ENCODE measurements at places on chromosomes 6 and 20.

DNA sequence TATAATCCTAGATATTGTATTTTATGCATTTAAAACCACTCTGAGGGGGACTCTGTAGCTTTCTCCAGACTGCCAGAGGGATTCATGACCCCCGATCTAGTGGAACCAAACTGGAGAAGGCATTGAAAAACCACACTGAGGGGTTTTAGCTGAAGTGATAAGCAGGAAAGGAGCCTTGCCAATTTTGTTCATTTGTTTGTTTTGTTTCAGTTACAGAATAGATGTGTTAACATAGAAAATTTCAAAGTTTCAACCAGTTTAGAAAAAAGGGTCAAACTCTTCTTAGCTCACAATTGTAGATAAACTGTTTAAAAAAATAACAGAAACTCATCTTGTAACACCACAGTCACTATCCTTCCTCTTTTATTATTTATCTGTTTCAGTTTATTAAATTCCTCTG lies 19.8 kb downstream of the TAB2 start:
- DNase-seq: no peak

DNA sequence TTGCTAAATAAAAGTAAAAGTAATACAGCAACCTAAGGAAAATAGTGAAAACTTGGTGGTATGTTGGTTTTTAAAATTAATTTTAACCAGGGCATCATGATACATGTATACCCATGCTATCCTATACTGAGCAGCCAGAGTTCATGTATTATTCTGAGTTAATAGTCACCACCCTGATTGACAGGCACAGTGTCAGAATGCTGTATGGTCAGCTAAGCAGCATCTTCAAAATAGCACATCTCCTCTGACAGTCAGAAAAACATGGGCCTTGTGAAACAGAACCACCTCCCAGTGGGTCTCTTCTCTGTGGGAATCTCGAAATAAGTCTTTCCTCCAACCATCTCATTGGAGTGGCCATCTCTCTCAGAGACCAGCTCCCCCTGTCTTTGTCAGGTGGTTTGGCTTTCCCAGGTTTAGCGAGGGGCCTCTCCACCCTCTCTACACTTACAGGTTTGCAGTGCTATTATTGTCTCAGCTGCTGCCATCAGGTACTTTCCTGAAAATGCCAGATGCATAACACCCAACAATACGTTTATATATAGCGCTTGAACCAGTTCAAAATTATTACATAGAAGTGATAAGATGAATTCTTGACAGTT lies 47.1 kb upstream of the RNF8 start:
- DNase-seq: peak; percentile 15

- DNase-seq: no peak
These were observed 239.8 kb upstream of the SULF2 start for GRCh38 chr20:48025051-48025515.

DNA sequence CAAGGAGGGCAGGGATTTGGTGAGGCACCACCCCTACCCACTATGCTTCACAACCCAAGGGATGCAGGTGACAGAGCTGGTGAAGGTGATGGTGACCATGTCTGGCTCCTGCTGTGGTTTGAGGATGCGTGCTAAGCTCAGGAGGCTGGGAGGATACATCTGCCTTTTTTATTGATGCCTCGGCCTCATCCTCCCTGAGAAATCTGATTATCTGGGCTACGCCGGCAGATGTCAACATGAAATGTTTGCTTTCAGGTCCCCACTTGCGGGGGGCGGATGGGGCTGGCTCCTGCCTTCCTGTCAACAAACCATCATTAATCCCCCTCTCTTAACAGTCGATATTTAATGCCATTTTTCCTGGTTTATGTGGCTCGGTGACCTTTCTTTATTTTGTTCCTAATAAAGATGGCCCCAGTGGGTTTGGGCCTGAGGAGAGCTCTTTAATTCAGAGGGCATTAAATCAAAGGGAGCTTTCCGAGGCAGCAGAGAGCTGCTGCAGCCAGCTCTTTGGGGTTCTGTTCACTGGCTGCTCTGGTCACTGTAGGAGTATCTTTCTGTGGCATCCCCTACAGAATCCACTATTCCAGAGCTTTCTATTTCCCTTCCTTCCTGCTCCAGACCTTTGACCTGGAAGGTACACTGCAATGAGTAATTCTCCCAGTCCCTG lies 33.5 kb upstream of the LRFN2 start:
- DNase-seq: no peak

- DNase-seq: no peak
These were observed 163.5 kb upstream of the CDYL start for GRCh38 chr6:4612636-4613171.

DNA sequence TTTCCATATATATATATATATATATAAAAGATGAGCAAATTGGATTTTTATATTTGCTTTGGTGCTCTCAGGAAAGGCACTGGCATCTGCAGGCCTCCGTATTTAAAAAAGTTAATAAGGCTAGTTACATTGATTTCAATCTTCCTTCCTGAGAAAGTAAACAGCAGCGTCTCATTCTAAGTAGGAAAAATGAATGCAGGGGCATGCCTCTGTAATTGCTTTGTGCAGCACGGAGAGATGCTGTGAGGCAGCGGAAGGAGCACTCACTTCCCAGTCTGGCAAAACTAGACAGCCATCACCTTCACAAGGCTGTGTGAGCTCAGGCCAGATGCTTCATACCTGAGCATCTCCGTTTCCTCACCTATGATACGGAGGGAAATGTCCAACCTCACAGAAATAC lies 303.7 kb downstream of the PTPRT start:
- no peak for DNase-seq
